Stimulated activated CD4-positive, alpha-beta T cell treated with anti-CD3 and anti-CD28 coated beads, Interleukin-15, amount 100 ng/mL, for 48 hours (primary cell): ENCODE measurements at places on chromosomes 5 and 9.

- no peak for DNase-seq
Measured at GRCh38 chr9:107650321-107650720, 160.8 kb upstream of the KLF4 start.

DNA sequence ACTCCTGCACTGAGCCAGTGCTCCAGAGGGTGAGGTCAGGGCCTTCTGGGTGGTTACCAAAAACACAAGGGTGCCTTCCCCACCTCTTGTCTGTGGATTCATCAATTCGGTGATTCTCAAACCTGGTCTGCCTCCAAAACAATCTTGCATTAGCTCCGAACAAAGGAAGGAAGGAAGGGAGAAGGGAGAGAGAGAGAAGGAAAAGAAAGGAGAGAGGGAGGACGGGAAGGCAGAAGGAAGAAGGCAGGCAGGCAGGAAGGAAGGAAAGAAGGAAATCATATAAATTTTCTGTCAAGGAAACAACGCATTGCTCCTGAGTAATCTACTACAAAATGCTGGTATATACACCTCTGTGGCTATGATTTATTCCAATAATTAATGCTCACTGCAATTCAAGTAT is 39.3 kb downstream of the MYO10 start:
- DNase-seq = no peak

DNA sequence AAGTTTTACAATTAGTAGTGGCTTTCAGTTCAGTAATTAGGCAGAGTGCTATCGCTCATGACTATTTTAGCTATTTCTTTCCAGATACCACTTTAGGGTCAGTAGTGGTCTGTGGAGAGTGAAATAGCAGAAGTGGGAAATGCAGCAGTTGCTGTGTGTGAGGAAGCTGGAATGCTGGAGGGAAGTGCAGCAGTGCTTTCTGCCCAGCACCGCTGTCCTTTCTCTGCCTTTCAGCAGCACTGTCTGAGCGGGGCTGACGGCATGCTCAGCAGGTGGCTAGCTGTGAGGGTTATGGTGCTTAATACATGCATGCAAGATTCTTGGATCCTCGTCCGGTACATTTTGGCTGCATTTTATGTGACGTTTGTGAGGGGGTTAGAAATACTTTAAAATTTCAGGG is 213.9 kb downstream of the PBX3 start:
- DNase-seq = no peak

GRCh38 chr5:126715765-126716164 is 61.2 kb upstream of the LMNB1 start:
- no peak for DNase-seq

DNA sequence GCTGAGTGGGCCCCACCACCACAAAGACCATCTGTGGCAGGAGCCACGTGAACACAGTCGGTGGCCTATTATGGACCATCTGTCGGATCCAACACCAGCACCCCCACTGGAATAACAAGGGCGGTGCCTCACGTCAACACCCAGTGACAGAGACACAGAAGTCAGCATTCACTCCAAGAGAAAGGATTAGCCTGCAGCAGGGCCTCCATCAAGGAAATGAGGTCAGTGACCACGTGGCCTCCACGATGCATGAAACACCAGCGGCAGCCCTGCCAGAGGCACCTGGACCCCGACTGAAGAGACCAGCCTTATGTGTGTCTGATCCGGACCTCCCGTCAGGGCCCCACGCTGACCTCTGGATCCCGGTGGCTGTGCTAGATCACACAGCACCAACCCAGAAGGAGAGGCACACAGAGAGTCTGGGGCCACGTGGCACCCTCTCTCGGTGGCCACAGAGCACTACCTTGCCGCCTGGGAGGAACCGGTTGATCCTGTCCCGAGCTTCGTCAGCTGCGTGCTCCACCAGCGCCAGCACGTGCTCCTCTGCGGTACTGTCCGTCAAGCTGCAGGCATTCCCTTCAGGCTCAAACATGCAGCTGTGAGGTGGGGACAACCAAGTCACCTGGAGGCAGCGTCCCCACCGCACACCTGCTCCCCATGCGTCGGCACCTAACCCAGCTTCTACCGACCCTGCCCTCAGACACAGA is 9.0 kb downstream of the BRD9 start:
- DNase-seq = no peak
